ENCODE measurements at places on chromosomes 4 and X.

DNA sequence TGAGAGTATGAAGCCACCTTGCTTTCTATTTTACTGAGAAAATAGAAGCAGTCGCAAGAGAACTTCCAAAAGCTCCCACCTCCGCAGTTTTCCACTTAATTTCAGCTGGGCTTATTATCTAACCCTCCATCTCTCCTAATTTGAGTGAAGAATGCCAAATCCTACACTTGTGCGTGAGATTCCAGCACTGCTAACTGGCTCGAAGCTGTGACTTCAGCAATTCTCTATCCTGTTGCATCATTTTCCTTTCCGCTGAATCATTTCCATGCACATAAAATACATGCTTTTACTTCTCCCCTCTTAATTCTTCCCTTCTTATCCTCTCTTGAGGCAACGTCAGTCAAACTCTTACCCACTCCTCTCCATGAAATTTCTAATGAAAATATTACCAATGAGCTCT is 189.5 kb downstream of the GASK1B start:
- peak; percentile 47 for DNase-seq

DNA sequence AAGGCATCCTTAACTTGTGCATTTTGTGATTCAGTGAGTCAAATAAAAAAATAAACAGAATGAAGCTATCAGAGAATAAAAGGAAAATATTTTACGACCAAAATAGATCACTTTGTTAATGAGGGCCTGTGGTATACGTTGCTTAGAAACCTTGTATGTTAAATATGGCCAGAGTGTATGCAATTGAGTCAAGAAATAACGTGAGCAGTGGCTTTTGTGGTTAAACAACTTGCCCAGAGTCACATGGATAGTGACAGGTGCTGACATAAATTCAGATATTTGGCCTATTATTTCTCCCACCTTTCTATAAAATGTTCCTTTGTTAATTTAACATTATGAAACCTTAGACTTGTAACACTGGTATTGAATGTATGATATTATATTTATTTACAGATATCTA is 393.4 kb downstream of the PABPC4L start:
- no peak for DNase-seq

DNA sequence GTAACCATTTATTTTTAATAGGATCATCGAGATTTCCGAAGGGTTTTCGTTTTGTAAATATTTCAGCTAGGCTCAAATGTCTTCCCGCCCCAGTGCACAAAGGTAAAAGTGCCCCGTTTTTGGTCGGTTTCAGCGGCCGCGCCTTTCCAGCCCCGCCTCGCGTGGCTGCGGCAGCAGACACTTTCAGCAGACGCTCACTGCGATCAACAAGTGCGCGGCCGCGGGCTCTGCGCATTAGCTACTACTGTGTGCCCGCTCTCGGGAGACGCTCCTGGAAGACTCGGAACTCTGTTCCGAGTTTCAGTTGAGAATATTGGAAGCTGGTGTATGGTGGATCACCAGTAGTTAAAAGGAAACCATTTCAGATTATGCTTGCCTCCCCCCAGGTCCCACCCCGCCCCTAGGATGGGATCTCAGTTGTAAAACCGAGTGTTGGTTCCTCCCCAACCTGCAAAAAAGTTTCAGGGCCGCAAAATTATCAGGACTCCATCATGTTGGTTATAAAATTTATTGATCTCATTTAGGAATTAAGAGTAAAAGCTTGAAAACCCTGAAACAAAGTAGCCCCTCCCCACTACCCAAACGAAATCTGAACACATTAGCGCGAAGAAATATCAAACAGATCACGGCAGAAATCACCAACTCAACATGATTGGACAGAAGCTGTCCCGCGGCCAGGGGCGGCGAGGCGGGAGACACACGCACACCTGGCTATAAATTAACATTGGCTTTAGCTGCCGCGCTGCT is 2.2 kb downstream of the SOX3 start:
- DNase-seq: no peak

- DNase-seq: no peak
Observed at GRCh38 chr4:69843932-69844331, 16.0 kb downstream of the SULT1E1 start.

DNA sequence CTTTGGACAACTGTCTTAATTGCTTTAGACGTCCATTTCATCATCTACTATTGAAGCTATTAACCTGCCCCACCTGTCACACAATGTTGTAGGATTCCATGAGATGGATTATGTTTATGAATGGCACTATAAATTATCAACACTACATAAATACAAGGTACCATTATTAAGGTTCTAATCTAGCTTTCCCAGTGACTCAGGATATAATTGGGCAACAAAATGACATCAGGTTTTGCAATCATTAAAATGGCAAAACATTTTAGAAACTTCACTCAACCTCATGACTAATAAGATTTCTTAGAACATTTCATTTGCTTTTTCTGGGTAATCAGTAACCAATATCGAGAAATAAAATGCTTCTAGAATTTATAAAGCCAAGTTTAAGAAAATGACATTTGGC is 9.2 kb downstream of the HOPX start:
- DNase-seq: no peak

DNA sequence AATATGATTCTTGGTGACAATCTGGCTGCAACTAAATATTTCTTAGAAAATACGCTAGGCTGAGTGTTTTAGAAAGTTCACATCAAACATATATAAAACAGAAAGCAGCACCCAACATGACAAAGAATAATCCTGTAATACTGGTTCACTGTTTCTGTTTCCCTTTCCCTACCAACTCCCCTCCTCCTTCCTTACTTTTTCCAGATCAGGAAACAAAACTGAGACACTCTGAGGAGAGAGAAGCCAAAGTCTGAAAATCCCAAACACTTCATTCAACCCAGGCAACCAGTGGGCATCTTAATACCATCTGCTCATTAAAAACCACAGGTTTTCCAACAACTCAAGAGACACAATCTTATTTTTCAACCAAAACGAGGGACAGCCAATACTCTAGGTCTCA is 160.4 kb upstream of the MAP3K15 start:
- no peak for DNase-seq

- no peak for DNase-seq
Observed at GRCh38 chr4:165737309-165737972, 135.6 kb upstream of the TLL1 start.
